ENCODE measurements at places on chromosomes 6 and 20.

- DNase-seq, result no peak
These were observed 95.6 kb downstream of the KIF16B start for GRCh38 chr20:16477632-16478031.

DNA sequence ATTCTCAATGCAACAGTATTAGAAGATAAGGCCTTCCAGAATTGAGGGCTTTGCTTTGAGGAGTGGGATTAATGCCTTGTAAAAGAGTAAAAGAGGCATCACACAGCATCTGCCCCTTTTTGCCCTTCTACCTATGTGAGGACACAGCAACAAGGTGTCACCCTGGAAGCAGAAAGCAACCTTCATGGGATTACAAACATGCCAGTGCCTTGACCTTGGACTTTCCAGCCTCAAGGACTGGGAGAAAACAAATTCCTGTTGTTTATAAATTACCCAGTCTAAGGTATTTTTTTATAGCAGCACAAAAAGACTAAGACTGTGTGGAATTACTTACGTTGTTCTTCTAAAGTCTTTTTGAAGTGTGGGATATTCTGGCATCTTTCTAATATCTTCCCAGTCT is 150.0 kb upstream of the SLC22A16 start:
- DNase-seq, result no peak

- DNase-seq, result no peak
These were observed 67.9 kb downstream of the BANF2 start for GRCh38 chr20:17767624-17768023.

- DNase-seq, result no peak
These were observed 55.5 kb upstream of the TRERF1 start for GRCh38 chr6:42507195-42507594.
